ENCODE measurements at places on chromosomes 5 and 9. TPM values are rescaled to one million over a fixed set of nuclear protein-coding genes. Genes with fewer than 3 reads are reported as not detected.
A peak's percentile ranks its signal among the peaks of the same experiment; 100 is the strongest.

GRCh38 chr5:170345971-170346370 is 43.2 kb downstream of the KCNMB1 start:
- DNase-seq = no peak

DNA sequence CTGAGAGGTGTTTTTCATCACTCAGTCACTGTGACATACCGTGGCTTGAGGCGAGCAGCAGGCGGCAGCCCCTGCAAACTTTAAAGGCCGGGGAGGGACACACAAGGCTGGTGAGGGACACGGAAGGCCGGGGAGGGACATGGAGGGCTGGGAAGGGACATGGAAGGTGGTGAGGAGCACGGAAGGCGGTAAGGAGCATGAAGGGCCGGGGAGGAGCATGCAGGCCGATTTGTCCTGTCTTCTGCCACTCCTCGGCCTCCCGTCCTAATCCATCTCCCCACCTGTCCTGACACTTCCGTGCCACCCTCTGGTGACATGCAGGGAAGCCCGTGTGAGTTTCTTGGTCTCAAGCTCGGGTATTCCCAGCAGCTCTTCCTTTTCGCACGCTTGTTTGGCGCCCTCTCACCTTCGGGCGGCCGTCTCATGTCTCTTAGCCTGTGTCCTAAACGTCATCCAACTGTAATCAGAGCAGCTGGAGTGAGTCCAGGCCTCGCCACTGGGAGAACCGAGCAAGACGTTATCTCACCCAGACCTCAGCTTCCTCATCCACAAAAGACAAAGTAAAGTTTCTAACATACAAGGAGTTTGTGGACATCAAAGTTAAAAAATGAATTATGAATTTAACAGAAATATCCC is 126.5 kb downstream of the MRPL36 start:
- peak; percentile 82 for DNase-seq

DNA sequence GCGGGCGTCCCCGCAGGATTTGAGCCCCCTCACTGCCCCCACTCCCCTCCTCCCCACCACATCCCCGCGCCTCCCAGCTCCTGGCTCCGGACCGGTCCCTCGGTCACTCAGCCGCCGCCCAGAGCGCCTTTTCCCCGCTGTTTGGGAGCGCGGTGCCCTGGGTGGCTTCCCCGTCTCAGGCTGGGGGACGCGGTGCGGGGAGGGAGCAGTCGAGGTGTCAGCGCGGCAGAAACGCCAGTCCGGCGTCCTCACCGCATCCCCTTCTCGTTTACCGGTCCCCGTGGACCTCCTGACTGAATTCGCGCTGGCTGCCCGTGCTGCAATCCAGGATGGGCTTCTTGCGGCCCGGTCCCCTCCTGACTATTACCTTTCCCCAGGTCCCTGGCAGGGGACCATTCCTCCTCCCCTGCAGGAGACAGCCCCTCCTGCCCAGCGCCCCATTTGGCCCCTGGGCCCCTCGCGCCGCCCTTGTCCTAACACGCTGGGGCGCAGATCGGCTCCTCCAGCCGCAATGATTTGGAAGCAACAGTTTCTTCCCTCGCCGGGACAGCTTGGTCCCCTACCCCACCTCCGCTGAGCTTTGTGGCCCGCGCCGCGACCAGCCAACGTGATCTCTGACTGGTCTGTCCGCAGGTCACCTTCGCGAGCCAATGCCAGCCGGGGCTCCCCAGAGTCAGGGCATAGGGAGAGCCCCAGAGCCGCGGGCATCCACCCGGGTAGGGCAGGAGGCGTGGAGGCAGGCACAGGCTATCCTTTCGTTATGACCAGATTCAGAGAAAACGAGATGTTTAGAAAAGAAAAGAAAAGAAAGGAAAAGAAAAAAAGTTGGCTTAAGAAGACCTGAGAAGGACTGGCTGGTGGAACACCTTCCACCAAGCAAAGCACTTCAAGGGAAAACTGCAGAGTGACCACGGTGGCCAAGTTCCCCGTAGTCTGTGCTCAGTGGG is 1.2 kb downstream of the ANKRD33B start:
- DNase-seq = peak; percentile 89

DNA sequence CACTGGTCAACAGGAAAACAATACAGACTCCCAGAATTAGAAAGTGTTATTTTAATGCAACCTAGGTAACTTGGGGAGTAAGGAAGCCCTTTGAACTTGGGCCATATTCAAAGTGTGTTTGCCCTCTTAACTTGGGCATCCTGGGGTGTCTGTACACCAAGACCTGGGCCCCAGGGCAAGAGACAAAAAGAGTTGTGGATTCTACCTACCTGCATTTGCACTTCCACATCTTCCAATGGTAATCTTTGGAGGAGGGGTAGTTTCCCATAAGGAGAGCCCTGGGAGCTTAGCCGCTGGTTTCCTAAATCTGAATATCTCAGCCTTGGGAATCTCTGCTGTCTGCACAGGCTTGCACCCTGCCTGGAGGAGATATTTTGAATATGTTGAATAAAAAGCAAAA is 8.5 kb downstream of the WNT8A start:
- DNase-seq = peak; percentile 26

GRCh38 chr9:34556949-34557348 is 32.6 kb downstream of the CNTFR start:
- no peak for DNase-seq

DNA sequence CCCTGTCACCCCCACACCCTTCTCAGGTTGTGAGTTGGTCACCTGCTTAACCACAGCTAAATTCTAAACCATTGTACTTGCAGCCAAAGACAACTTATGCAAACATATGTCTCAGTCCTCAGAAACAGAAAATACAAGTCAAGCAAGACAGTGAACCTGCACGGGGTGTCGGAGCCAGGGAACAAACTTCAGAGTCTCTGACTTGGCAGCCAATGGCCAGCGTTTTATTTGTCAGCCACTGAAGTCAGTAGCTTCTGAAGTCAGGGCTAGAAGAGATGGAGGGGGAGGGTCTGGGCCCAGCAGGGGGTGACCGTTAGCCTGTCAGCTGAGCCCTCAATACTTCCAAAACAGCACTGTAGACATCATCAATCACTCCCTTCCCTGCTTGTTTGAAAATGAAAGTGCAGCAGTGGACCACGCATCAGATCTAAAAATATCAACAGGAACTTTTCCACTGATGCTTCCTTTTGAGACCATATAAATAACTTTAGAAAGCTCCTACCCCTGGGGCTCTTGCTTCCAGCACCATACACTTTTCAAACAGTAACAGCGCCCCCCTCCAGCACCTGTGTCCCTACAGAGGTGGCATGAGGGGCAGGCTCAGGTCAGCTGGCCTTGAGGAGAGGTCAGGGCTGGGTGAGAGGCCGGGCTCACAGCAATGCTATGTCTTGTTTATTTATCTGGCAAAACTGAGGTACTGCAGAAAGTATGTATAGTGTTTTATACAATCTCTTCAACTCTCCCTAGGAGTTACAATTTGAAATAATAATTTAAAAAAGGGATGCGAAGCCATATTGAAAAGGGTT is 142.5 kb downstream of the ACER2 start:
- DNase-seq = no peak

- no peak for DNase-seq
Measured at GRCh38 chr5:128574041-128574440, 36.0 kb upstream of the FBN2 start.

DNA sequence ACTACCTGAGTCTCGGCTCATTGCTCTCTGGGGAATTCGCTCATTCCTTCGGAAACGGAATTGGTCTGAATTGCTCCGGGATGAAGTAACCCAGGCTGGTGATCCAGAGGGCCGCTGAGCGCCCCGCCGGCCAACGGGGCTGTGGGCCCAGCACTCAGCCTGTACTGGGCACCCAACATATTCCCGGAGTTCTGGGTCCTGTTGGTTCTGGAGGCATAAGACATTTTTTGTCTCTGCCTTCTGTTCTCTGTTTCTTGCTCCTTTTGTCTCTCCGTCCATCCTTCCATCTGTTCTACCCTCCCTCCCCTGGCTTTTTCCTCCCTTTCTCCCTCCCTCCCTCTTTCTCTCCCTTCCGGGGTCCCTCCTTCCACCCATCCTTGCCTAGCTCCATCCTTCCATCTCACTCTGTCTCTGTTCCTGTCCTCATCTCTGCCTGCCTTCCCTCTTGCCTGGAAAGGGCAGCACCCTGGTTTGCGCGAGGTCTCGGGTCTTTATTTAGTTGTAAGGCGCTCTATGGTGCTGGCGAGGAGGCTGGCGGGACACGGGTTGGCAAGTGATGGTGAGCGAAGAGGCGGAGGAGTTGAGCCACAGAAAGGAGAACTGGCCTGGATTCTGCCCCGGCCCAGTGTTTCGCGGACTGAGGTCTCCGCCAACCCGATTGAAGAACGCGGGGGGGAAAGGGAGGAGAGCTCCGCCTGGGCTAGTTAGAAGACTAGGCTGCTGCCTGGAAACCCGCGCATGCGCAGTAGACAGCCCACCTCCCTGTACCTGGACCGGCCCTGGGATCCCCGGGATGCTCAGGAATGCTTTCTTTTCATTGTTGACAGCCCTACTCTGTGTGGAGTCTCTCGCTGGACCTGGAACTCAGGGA is 1468.0 kb downstream of the FOXD4L5 start:
- peak; percentile 96 for DNase-seq

GRCh38 chr5:343461-344401 is 22.2 kb downstream of the AHRR start:
- no peak for DNase-seq

- DNase-seq = no peak
Measured at GRCh38 chr5:180323160-180323559, 30.0 kb downstream of the GFPT2 start.

GRCh38 chr5:144142139-144142823 is 28.2 kb downstream of the YIPF5 start:
- no peak for DNase-seq

DNA sequence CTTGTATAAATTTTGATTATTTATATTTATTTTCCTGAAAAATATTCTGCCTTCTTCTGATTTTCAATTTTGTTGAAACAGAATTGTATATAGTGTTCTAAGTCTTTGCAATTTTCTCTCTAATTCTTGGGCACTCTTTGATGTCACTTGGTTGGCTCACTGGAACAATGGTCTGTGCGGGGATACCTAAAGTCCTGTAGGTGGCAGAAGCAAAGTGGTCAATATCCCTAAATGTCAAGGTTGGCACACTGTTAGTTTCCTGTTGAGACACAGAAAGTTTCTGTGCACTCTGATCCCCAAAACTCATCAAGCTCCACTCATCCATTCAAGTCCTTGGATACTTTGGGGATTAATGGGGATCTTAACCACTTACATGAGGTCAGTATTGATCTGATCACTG is 480.8 kb upstream of the CCNG1 start:
- DNase-seq = no peak

DNA sequence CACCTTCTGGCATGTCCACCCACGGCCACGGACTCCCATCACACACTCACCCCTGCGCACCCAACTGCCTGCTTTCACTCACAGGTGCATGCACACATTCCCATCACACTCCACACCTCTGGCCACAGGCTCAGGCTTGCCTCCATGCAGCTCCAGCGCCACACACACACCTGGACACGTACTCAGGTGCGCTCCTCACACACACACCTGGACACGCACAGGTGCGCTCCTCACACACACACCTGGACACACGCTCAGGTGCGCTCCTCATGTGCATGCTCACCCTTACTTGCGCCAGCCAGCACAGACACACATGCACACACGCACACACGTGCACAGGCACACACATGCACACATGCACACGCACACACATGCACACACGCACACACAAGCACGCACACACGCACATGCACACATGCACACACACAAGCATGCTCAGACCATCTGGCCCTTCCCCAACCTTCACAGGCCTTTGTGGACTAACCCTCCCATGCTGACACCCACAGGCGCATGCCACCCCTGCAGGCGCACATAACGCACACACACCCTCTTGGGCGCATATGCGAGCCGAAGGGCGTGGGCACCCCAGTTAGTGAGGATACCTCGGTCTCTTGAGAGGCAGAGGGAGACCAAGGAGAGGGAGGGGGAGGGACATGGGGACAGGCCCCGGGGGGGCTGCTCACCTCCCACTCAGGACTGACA is 8.3 kb downstream of the GRIN1 start:
- DNase-seq = no peak

DNA sequence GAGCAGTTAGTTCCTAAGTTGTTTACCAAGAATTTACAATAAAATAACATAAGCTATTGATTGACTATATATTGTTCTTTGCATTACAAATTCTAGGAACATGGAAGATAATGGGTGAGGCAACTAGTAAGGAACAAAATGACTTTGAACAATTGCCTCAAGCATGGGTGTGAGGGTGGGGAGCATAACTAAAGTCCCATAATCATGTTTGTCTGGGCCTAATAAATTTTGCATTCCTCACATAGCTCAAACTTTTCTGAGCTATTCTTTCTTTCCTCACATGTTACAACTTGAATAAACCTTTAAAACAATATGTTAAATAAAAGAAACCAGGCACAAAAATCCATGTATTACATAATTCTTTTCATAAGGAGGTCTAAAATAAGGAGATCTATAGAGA is 1066.1 kb downstream of the NR2F1-AS1 start:
- no peak for DNase-seq

- DNase-seq = no peak
Measured at GRCh38 chr5:179417016-179417415, 71.8 kb upstream of the ADAMTS2 start.

DNA sequence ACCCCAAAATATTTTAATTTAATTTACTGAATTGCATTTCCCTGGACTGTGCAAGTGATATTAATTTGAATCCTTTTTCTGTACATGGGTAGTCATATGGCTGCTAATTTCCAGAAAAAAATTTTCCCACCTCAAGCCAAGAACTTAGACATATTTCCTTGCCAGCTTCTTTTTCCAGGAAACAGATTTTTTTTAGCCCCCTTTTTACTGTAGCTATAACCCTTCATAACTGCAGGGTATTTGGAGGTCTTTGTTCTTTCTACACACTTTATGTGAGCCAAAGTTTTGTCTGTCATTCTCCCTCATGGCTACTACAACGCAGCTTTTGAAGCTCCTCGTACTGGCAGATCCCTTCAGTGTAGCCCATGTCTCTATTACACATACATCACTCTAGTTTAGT is 261.2 kb upstream of the PIK3R1 start:
- DNase-seq = no peak

GRCh38 chr9:134150557-134151214 is 13.7 kb downstream of the RNU6ATAC start:
- DNase-seq = no peak

DNA sequence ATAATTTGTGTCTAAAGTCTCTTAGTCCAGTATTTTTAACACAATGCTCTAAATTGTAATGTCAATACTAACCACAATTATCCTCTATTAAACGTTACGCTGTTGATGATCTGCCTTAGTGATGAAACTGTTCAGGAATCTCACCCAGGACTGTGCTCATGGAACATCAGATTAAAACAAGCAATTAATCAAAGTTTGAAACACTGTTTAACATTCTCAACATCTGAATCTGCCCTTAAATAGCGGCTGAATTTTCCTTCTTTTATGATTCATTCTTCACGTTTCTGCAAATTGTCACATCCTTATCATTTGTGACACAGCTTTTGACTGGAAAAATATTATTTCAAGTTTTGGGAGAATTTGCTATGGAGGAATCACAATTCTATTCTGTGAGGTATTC is 113.8 kb downstream of the MARCHF11 start:
- DNase-seq = no peak

NSG2 gene
- not detected for total RNA-seq

PBX3 gene
- total RNA-seq = 31.1 TPM

ESM1 gene
- not detected for total RNA-seq

QRFP gene
- total RNA-seq = not detected

GCNT4 gene
- 4.2 TPM for total RNA-seq

SLC34A3 gene
- not detected for total RNA-seq

CATSPER3 gene
- total RNA-seq = 0.59 TPM

TAF1L gene
- not detected for total RNA-seq

All from lower leg skin (tissue), 4 donors.